NCI-H524 (cell line): ENCODE measurements at places on chromosomes 1 and 21.

DNA sequence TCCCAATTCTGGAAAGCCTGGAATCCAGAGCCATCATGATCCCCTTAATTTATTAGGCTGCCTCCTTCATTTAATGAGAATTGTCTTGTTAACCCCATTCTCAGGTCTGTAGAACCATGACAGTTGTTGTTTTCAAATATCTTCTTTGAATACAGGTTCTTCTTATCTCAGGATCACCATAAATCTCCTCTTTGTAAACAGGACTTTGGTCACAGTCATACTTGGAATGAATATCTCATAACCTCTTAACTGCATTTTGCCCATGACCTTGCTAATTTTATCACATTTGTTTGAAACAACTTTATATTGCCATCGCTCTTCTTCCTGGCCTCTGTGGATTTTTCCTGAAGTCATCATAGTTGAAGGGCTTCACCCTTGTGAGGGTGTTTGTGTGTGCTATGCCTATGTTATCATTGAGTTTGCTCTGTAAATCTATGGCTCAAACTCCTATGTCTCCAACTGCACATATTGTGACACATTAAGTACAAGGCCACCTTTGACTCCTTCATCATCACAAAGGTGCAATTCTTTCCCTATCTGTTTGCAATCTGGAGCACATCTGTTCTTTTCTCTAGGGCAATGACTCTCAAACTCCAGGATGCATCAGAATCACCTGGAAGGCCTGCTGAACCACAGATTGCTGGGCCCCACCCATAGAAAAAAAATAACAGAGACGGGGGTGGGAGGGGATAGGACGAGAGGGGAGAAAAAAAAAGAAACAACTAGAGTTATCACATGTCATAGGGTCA lies 54.2 kb downstream of the FCRL5 start:
- DNase-seq = no peak

DNA sequence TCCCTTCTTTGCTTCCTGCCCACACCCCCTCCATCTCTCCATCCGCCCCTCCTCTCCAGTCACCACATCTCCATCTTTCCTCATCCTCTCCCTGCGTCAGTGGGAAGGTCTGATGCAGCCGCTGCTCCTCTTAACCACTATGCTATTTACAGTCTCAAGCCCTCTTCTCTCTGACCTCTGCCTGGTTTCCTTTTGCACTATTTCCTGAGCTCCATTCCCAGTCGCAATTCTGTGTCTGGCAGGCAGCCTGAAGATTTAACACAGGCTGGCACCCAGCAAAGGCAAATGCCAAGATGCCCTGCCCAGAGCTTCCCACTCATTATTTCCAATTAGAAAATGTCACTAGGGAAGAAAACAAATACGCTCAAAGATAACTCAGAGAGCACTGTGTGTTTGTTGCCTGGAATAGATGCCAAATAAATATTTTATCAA lies 89.6 kb upstream of the LPGAT1 start:
- DNase-seq = no peak

DNA sequence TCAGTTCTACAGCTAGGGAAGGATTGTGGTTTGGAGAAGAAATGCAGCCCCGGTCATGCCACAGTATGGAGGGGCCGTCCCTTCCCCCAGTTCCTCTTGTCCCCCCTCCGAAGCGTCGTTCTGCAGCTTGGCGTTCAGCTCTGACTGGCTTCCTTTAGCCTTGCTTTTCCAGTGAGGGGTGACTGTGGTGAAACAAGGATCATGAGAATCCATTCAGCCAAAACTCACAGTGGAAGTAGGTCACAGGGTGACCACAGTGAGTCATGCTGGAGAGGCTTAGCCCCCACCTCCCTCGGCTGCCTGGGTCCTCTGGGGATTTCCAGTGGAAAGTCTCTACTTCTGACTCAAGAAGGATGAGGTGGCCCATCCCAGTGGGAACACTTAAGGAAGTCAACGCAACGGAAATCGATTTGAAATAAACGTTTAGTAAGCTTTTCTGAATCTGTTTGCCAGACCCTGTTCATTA lies 37.3 kb upstream of the COL6A2 start:
- DNase-seq = no peak

GRCh38 chr1:53641481-53642214 lies 97.3 kb downstream of the GLIS1 start:
- peak; percentile 72 for DNase-seq

- DNase-seq = no peak
Measured at GRCh38 chr21:23951251-23951650, 1656.0 kb downstream of the MRPL39 start.

GRCh38 chr1:21863981-21864380 lies 51.9 kb downstream of the LDLRAD2 start:
- DNase-seq = no peak

DNA sequence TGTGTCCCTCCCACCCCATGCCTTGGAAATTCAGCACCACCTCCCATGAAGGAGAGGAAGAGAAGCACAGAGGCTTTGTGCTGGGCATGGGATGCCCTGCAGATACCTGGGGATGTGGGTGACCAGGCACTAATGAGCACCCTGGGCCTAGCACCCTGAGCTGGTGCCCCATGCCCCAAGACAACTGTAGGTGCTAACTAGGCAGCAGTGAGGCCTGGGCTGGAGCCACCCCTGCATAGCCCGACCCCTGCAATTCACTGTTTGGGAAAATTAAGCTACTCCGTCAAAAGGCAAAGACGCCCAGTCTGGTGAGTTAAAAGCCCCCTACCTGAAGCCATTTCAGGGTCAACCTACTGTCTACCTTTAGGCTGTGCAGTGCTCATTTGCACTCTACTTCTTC lies 5.4 kb downstream of the KCNA2 start:
- DNase-seq = no peak

- DNase-seq = no peak
Measured at GRCh38 chr1:54546651-54547401, 1.2 kb upstream of the ACOT11 start.

DNA sequence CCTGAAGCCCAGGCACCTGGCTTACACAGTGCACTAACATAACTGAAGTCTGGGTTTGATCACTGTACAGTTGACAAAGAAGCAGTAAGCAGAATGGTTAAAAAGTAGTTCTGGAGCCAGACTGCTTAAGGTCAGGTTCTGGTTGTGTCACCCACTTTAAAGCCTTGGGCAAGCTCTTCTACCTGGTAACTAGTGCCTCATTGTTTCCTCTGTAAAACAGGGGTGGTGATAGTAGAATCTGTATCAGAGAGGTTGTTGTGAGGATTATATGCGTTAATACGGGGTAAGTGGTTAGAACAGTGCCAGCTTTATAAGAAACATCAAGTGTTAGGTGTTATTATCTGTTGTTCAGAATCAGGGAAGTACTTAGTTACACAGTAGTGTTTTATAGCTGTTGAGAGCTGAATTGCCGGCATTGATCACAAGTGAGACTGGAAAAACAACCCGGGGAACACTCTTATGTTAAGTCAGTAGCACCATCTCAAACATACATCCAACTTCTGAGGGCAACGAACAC lies 3.7 kb downstream of the BACH1 start:
- DNase-seq = peak; percentile 74

- DNase-seq = peak; percentile 18
Measured at GRCh38 chr21:45836694-45837670, 144.6 kb upstream of the COL6A1 start.

DNA sequence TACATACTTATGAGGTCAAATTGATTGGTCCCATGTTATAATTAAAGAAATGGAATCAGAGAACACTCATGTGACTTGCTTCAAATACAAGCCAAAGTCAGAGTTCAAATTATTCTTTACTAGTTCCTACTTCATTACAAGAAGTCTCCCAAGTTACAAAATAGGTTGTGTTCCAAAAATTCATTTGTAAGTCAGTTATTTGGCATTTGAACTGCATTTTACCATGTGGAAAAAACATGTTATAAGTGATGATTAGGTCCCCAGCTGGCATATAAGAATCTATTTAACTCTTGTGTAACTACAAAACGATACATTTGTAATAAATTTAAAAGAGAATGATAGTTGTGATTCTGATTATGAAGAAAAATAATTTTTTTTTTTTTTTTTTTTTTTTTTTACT lies 124.1 kb downstream of the DISP1 start:
- DNase-seq = no peak

DNA sequence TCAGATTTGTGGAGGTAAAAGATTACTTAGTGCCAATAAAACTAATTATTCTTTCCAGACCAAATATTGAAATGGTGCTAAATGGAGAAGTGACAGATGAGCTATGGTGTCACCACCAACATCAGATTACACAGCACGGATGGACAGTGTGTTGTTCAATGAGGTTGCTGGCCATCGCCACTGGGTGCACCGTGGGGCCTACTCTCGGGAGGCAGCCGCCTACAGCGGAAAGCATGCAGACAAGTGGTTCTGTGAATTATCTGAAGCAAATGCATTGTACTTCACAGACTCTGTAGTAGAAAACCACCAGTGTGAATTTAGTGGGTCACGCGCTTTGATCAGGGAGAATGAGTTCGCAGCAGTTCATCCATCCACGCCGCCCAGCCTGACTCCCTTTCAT lies 42.3 kb downstream of the GNG4 start:
- DNase-seq = no peak

DNA sequence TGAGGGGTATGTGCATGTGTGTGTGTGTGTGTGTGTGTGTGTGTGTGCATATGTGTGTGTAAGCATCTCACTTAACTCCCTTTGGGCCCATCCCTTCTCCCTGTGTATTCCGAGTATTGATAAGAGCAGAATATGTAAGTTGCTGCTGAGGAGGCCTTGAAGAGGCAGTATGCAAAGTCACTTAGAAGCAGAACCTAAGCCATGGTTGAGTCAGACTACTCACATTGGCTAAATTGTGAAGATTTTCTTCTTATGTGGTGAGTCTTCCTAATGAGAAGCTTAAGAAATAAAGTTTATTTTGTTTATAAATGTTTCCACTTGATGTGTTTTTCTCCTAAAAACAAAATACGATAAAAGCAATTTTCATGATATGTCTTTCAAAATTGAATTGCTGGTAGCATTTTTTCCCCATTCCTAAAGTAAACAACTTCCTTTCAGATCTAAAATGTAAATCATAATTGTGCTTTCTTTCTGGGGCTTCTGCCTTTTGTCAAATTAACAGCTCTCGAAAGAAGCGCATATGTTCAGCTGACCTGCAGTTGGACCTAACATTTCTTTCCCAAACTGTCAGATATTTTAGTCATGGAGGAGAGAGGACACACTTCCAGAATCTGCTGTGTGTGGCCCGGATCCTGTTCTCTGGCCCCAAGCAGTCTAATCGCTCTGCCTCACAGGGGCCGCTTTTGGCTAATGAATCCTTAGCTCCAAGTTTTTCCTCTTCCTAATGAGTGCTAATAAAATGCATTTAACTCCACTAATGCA lies 284.0 kb downstream of the DUSP10 start:
- no peak for DNase-seq

GRCh38 chr1:17982197-17982596 lies 125.4 kb upstream of the IGSF21 start:
- no peak for DNase-seq

GRCh38 chr1:2358072-2358471 lies 33.3 kb downstream of the MORN1 start:
- DNase-seq = no peak

GRCh38 chr1:119859647-119860046 lies 36.7 kb downstream of the ADAM30 start:
- DNase-seq = no peak

DNA sequence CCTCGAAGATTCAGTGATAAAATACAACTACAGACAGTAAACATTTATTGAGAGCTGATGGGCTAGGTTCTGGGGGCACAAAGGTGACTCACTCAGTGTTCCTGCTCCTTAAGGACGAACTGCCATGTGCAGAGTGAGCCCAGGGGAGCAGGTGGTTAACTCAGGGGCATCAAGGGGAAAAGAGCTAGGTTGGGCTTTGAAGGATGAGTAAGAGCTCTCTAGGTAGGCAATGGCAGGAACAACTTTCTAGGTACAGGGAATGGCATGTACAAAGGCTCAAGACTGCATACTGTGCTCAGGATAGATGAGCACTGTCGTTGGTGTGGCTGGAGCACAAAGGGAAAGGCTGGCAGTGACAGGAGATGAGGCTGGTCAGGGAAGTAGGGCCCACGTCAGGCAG lies 16.6 kb upstream of the EPB41 start:
- DNase-seq = no peak

DNA sequence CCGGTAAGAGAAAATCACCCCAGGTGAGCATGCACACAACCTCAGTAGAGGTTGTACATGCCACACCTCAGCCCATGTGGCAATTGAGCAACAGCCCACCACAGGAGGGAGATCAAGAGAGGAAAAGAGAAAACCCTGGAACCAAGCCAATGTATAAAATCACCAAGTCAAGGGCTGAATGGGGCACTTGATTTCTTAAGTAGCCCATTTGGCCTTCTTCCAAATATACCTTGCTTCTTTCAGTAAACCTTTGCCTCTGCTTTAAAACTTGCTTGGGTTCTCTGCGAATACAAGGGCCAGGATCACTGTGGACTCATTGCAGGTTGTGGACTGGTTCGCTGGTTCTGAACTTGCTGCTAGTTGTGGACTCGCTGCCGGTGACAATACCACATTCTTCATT lies 1814.0 kb downstream of the PLA2G4A start:
- peak; percentile 94 for DNase-seq
